Upper lobe of right lung (tissue), 1 donor: ENCODE measurements at places on chromosomes 12 and 14. TPM values are rescaled to one million over a fixed set of nuclear protein-coding genes. Genes with fewer than 3 reads are reported as not detected.

IFNG-AS1 gene
- total RNA-seq, result not detected

DNA sequence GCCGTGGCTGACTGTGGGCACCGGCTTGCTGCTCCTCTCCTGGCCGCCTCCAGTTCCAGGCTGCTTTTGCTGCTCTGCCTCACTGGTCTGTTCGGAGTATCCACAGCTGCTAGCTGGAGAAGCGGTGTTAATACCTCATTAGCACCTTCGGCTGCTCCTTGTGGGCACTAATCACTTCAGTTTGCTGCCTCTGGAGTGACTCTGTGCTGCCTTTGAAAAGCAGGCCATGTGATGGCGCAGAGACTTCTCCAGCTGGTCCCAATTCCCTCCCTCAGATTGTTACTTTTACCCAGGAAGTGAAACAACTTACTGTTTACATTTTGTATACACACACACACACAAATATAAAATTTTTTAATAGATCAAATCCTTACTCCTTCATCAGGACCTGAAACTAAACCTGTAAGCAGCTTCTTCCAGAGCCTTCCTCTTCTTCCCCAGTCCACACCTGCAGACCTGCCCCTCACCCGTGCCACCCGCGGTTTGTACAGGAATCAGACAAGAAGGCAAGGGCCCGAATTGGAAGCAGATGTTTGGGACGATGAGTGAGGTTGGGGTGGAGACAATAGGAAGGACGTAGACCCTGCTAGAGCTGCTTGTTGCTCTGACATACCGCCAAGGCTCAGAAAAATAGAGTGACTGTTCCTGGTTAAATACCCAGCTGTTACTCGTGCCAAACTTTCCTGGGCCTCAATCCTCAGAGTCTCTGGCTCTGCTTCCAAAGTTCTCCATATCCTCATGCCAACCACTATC, 41.5 kb upstream of the LTBP2 start:
- no peak for DNase-seq

GRCh38 chr12:116354950-116355783, 77.7 kb upstream of the MED13L start:
- DNase-seq, result peak; percentile 22

- peak; percentile 79 for DNase-seq
These were observed 24.7 kb downstream of the BTBD6 start for GRCh38 chr14:105273062-105273461.

GRCh38 chr12:27096420-27096819, 14.0 kb upstream of the C12orf71 start:
- no peak for DNase-seq

CHFR gene
- total RNA-seq, result 50.2 TPM

- DNase-seq, result no peak
These were observed 416.7 kb downstream of the PDZRN4 start for GRCh38 chr12:41604830-41605229.

GRCh38 chr14:48008646-48009045, 333.2 kb upstream of the MDGA2 start:
- no peak for DNase-seq

GRCh38 chr12:130559806-130560205, 156.3 kb downstream of the RIMBP2 start:
- no peak for DNase-seq
